ENCODE measurements at places on chromosomes 3 and 15.
A peak's percentile ranks its signal among the peaks of the same experiment; 100 is the strongest.

DNA sequence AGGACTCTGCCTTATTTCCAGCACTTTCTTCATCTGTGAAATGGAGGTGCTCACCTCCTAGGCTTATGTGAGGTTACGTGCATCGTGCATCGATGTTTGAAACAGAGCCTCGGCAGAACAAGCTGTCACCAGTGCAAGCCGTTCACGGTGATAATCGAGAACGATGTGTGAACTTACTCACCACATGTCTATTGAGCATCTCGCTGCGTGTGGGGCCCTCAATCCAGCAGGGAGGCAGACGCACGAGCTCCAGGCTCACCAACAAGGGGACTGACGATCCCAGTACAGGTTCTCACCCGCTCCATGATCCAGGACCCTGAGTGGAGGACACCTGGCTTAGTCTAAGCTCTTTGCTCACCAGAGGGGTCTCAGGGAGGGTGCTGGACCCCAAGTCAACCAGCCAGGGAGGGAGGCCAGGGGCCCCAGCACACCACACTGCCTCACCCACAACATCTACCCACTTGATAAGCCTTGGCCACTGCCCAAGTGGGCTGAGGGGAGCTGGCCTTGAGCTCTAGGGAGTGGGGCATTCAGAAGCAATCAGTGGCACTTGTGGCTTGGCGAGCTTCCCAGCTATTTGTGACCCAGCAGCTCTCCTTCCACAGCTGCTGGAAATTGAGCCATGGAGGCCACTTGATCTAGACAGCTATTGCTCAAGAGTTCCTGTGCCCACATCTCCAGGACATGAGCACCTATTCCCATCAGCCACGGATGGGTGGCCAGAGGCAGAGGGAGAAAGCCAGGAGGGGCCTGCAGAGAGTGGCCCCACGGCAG is 34.4 kb upstream of the SLC6A1 start:
- H3K4me3 ChIP-seq: no peak overlapping the region
- no peak overlapping the region for H3K27ac ChIP-seq
- H3K36me3 ChIP-seq: no peaks in the 10 kb centered on the region
- no peaks in the 10 kb centered on the region for H3K27me3 ChIP-seq
- no peaks in the 10 kb centered on the region for H3K4me1 ChIP-seq

- no peak overlapping the region for H3K27ac ChIP-seq
- no peaks in the 10 kb centered on the region for H3K27me3 ChIP-seq
- no peak overlapping the region for H3K4me3 ChIP-seq
- no peaks in the 10 kb centered on the region for H3K4me1 ChIP-seq
Observed at GRCh38 chr3:102936511-102937045, 501.8 kb downstream of the ZPLD1 start.

GRCh38 chr3:42831321-42831713 is 22.1 kb downstream of the ACKR2 start:
- H3K36me3 ChIP-seq: no peaks in the 10 kb centered on the region
- peak; percentile 18 for DNase-seq
- no peak overlapping the region for H3K4me3 ChIP-seq
- no peaks in the 10 kb centered on the region for H3K27me3 ChIP-seq
- H3K27ac ChIP-seq: no peak overlapping the region
- H3K4me1 ChIP-seq: no peaks in the 10 kb centered on the region

- no peaks in the 10 kb centered on the region for H3K4me1 ChIP-seq
- no peaks in the 10 kb centered on the region for H3K36me3 ChIP-seq
- no peaks in the 10 kb centered on the region for H3K27me3 ChIP-seq
- H3K27ac ChIP-seq: no peak overlapping the region
- H3K4me3 ChIP-seq: no peak overlapping the region
- DNase-seq: no peak
Observed at GRCh38 chr3:131914090-131914691, 120.6 kb downstream of the CPNE4 start.

DNA sequence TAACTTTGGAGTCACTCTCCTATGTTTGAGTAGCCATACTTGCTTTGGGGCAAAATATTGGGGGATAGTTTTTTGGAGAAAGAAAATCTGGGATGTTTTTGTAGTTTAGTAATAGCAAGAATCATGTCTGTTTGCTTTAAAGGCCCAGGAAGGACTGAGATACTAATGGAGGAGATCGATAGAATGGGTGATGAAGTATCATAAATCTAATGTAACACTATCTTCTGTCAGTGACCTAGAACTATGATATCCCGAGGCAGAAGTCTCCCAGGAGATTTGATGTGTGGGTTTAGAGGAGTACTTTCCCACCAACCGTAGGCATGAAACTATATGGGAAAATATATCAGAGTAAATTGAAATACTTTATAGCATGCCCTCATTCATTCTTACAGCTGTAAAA is 21.0 kb upstream of the NFKBIZ start:
- H3K4me1 ChIP-seq: peaks cover 4% of the 10 kb centered on the region
- H3K27ac ChIP-seq: peak overlapping the region; percentile 75
- no peaks in the 10 kb centered on the region for H3K27me3 ChIP-seq
- no peaks in the 10 kb centered on the region for H3K36me3 ChIP-seq
- DNase-seq: no peak

- no peak overlapping the region for H3K27ac ChIP-seq
- H3K36me3 ChIP-seq: no peaks in the 10 kb centered on the region
- no peak for DNase-seq
- H3K27me3 ChIP-seq: no peaks in the 10 kb centered on the region
- peaks cover 2% of the 10 kb centered on the region for H3K4me1 ChIP-seq
Observed at GRCh38 chr3:113831103-113831355, 7.6 kb upstream of the GRAMD1C start.

DNA sequence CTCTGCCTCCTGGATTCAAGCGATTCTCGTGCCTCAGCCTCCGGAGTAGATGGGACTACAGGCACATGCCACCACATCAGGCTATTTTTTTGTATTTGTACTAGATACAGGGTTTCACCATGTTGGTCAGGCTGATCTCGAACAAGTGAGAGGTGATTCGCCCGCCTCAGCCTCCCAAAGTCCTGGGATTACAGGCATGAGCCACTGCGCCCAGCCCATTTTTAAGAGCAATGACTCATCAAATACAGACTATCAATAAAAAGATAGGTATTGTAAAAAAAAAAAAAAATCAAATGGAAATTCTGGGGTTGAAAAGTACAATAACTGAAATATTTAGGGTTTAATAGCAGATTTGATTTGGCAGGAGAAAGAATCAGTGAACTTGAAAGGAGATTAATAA is 129.0 kb downstream of the TJP1 start:
- peaks cover 2% of the 10 kb centered on the region for H3K36me3 ChIP-seq
- DNase-seq: no peak
- H3K4me1 ChIP-seq: no peaks in the 10 kb centered on the region
- no peak overlapping the region for H3K27ac ChIP-seq

GRCh38 chr3:66795365-66795764 is 202.7 kb upstream of the KBTBD8 start:
- peak; percentile 91 for DNase-seq
- no peaks in the 10 kb centered on the region for H3K27me3 ChIP-seq
- H3K4me1 ChIP-seq: peaks cover 11% of the 10 kb centered on the region

DNA sequence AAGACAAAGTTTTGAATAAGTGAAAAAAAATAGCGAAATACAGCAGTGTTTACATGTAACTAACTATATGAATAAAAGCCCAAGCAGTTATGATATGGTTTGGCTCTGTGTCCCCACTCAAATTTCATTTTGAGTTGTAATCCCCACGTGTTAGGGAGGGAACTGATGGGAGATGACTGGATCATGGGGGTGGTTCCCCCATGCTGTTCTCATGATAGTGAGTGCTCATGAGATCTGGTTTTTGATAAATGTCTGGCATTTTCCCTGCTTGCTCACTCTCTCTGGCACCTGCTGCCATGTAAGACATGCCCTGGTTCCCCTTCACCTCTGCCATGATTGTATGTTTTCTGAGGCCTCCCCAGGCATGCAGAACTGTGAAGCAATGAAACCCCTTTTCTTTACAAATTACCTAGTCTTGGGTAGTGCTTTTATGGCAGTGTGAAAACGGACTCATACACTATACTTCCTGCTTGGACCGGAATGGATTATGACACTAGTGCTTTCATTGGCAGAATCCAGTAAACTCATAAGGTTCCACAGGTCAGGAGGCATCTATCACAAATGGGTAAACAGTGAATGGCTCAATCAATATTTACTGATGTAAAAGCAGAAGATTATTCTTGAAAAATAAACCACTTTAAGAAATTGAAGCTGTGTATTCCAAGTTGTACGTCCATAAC is 192.1 kb downstream of the CBLB start:
- H3K4me1 ChIP-seq: no peaks in the 10 kb centered on the region
- H3K36me3 ChIP-seq: no peaks in the 10 kb centered on the region
- H3K4me3 ChIP-seq: no peak overlapping the region
- no peak for DNase-seq
- H3K27me3 ChIP-seq: no peaks in the 10 kb centered on the region

GRCh38 chr3:180011927-180012326 is 24.8 kb downstream of the PEX5L start:
- no peak overlapping the region for H3K27ac ChIP-seq
- no peak for DNase-seq
- no peaks in the 10 kb centered on the region for H3K4me1 ChIP-seq
- H3K36me3 ChIP-seq: no peaks in the 10 kb centered on the region
- no peak overlapping the region for H3K4me3 ChIP-seq
- no peaks in the 10 kb centered on the region for H3K27me3 ChIP-seq

GRCh38 chr3:133032301-133032700 is 5.9 kb upstream of the TMEM108 start:
- no peak overlapping the region for H3K4me3 ChIP-seq
- H3K27me3 ChIP-seq: peaks cover 4% of the 10 kb centered on the region
- DNase-seq: no peak
- no peaks in the 10 kb centered on the region for H3K4me1 ChIP-seq
- no peak overlapping the region for H3K27ac ChIP-seq

GRCh38 chr15:57506422-57506821 is 85.3 kb upstream of the MYZAP start:
- no peaks in the 10 kb centered on the region for H3K4me1 ChIP-seq
- H3K27me3 ChIP-seq: no peaks in the 10 kb centered on the region
- no peaks in the 10 kb centered on the region for H3K36me3 ChIP-seq

DNA sequence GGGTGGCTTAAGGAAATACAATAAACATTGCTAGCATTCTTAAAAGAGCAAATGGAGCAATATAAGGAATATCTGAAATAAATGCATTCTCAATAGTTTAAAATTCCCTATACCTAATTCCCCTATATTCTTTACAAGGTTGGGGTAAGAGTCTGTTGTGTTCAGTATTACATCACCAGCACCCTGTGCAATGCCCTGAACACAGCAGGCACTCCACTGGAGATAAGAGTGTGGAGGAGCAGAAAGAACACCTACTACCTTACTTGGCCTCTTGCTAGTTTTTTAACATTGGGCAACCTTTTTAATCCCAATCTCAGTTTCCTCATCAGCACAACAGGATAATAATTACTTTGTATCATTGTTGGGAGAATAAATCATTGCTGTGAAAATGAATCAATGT is 140.2 kb upstream of the PLXND1 start:
- H3K36me3 ChIP-seq: no peaks in the 10 kb centered on the region
- DNase-seq: no peak
- H3K27ac ChIP-seq: no peak overlapping the region

- peaks cover 26% of the 10 kb centered on the region for H3K4me1 ChIP-seq
- DNase-seq: peak; percentile 84
- H3K36me3 ChIP-seq: no peaks in the 10 kb centered on the region
- H3K27ac ChIP-seq: peak overlapping the region; percentile 61
- no peak overlapping the region for H3K4me3 ChIP-seq
- H3K27me3 ChIP-seq: no peaks in the 10 kb centered on the region
Observed at GRCh38 chr3:14431917-14432834, 29.8 kb downstream of the SLC6A6 start.

GRCh38 chr3:136151219-136151618 is 44.9 kb downstream of the MSL2 start:
- H3K4me1 ChIP-seq: peaks cover 2% of the 10 kb centered on the region
- no peak overlapping the region for H3K27ac ChIP-seq
- H3K4me3 ChIP-seq: no peak overlapping the region
- no peak for DNase-seq
- no peaks in the 10 kb centered on the region for H3K36me3 ChIP-seq
- no peaks in the 10 kb centered on the region for H3K27me3 ChIP-seq

- no peaks in the 10 kb centered on the region for H3K4me1 ChIP-seq
- no peaks in the 10 kb centered on the region for H3K36me3 ChIP-seq
- DNase-seq: peak; percentile 44
Observed at GRCh38 chr15:57427367-57427821, 51.1 kb downstream of the CGNL1 start.

- H3K4me1 ChIP-seq: no peaks in the 10 kb centered on the region
- H3K36me3 ChIP-seq: no peaks in the 10 kb centered on the region
- no peak overlapping the region for H3K4me3 ChIP-seq
- no peak overlapping the region for H3K27ac ChIP-seq
- DNase-seq: no peak
Observed at GRCh38 chr3:72606005-72606800, 242.0 kb downstream of the SHQ1 start.

- H3K36me3 ChIP-seq: peaks cover 4% of the 10 kb centered on the region
- DNase-seq: no peak
- no peak overlapping the region for H3K4me3 ChIP-seq
- peaks cover 9% of the 10 kb centered on the region for H3K4me1 ChIP-seq
Observed at GRCh38 chr15:40991355-40991754, 38.1 kb downstream of the CHAC1 start.

Measured in fibroblast of lung (primary cell).